ENCODE measurements at places on chromosomes 4 and X. TPM values are rescaled to one million over a fixed set of nuclear protein-coding genes. Genes with fewer than 3 reads are reported as not detected.

Gene ATP8A1
- 15.0 TPM for total RNA-seq

Gene PGAM4
- total RNA-seq, result not detected

Gene ARAF
- 23.8 TPM for total RNA-seq

Gene HAUS3
- total RNA-seq, result 13.6 TPM

Gene NOX1
- not detected for total RNA-seq

Gene GNRHR
- total RNA-seq, result not detected
